ENCODE measurements at places on chromosomes 5 and 9.

- DNase-seq: no peak
Observed at GRCh38 chr5:82100303-82101077, 128.7 kb downstream of the ATG10 start.

GRCh38 chr5:157006262-157006661 lies 43.2 kb upstream of the TIMD4 start:
- no peak for DNase-seq

- no peak for DNase-seq
Observed at GRCh38 chr5:179276838-179277395, 68.3 kb downstream of the ADAMTS2 start.

GRCh38 chr5:153827397-153827796 lies 211.3 kb downstream of the FAM114A2 start:
- DNase-seq: no peak

DNA sequence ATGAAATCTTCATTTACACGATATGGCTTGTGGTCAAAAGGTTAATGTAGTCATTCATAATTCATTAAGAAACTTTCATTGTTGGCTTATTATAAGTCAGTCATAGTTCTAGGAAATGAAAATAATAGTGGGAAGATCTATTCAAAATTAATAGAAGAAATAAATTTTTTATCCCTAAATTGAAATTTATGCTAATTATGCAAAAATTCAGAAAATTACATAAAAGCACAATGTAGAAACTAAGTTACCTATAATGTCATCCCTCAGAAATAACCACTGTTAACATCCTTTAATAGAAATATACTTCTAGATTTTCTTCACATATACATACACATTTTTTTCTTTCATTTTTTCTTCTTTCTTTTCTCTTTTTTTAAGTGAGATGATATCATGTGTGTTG lies 15.9 kb upstream of the JAK2 start:
- no peak for DNase-seq

- no peak for DNase-seq
Observed at GRCh38 chr9:3415906-3416305, 109.9 kb downstream of the RFX3 start.

- no peak for DNase-seq
Observed at GRCh38 chr5:69449511-69449910, 34.6 kb downstream of the MARVELD2 start.

DNA sequence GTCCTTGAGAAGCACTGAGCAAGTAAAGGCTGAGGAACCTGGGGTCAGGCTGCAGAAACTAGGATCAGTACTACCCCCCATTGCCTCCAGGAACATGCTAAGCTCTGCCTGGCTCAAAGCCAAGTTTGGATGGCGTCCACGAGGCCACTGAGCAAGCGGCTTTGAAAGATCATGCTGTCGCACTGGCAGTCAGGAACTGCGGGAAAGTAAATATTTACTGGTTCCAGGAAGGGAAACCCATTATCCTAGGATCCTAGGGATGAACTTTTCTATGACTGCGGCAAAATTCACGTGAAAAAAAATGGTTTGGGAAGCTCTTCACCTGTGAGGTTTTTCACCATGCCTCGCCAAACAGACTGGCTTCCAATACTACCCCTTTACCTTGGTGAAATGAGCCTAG lies 75.3 kb upstream of the PJA2 start:
- DNase-seq: no peak

GRCh38 chr5:107401470-107402122 lies 269.1 kb downstream of the EFNA5 start:
- DNase-seq: no peak

DNA sequence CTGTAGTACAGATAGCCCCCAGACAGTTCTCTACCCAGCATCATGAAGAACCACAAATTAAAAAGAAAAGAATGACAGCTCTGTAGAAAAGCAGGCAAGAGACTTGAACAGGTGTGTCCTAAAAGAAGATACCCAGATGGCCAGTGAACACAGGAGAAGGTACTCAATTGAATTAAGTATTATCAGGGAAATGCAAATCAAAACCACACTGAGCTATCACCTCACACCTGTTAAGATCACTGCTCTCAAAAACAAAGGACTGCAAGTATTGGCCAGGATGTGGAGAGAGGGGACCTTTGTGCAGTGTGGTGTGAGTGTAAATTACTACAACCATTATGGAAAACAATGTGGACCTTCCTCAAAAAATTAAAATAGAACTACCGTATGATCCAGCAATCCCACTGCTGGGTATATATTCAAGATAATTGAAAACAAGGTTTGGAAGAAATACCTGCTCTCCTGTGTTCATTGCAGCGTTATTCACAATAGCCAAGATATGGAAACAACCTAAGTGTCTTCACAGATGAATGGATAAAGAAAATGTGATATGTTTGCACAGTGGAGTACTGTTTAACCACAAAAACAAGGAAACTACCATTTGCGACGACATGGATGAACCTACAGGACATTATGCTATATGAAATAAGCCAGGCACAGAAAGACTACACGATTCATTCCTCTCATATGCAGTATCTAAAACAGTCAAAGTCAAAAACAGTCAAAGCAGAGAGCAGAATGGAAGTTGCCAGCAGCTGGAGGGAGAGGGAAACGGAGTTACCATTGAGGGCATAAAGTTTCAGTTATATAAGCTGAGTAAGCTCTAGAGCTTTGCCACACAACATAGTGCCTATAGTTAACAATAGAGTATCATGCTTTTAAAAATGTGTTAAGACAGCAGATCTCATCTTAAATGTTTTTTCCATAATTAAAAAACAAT lies 102.6 kb downstream of the WNK2 start:
- no peak for DNase-seq

GRCh38 chr9:23842565-23843129 lies 16.6 kb upstream of the ELAVL2 start:
- no peak for DNase-seq

DNA sequence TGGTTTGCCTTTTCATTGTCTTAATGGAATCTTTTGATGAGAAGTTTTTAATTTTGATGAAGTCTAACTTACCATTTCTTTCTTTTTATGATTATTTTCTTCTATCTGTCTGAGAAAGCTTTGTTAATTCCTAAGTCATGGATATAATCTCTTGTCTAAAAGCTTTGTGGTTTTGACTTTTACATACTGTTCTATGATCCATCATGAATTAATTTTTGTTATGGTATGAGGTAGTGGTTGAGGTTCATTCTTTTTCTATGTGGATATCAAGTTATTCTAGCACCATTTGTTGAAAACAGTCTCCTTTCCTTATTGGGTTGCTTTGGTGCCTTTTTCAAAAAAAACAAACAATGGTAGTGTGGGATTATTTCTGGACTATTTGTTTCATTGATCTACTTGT lies 20.4 kb downstream of the FBXO10 start:
- DNase-seq: no peak

GRCh38 chr5:178404987-178405386 lies 172.4 kb upstream of the PHYKPL start:
- no peak for DNase-seq

DNA sequence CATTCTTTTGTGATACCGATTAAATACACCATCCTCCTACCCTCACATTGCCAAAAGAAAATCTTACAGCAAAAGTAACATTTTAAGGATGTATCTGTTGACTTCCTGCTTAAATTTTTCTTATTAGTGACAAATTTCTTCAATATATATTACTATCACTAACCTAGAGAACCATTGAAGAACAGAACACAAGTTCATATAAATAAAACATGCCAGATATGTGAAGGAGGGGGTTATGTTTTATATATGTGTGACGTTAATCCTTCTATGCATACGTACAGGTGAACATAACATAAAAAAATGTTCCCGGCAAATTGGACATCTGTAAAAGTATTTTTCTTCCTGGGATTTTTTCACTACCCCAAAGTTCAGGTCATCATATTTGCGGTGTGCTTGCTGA lies at the start of gene OR13F1:
Gene OR13F1 (plus strand): TSS at position 301 of the 400 bp plus-strand sequence. CDS start 0 bp downstream, at position 301.
- no peak for DNase-seq

DNA sequence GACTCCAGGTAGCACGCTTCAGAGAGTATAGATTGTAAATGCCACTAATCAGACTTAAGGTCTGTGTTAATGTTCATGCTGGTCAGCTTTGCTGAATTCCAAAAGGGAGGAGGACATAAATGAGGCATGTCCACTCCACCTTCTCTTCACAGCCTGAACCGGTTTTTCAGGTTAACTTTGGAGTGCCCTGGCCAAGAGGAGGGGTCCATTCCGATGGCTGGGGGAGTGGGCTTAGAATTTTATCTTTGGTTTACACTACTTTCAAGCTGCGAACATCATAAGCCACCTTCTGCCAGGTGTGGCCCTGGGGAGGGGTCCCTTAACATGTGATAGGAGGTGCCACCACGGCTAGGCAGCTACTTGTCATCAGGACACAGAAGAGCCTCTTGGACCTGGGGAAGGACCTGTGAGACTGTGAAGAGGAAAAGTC lies 24.2 kb downstream of the ABO start:
- DNase-seq: no peak

DNA sequence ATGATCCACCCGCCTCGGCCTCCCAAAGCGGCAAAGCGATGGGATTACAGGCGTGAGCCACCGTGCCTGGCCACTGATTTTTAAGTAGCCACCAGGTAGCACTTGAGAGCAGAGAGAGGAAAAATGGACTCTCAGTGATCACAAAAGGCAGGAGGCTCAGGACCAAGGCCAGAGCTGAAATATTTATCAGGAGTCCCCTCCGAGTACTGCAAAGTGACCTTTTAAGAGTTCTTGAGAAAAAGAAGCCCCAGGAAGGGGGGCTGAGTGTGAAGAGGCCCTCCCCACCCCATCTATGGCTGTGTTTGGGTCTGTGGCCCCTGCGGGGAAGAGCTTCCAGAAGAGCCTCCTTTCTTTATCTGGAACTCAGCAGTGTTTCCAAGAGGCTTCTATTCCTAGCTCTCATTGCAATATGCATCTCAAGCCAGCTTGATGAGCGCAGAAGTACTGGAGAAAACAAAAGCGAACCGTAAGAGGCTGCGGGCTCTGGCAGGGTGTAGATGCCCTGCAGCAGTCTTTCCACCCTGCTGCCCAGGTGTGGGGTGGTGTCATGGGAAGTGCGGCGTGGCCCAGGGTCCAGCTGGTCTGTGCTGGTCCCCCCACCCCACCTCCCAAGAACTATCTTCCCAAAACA lies 75.5 kb upstream of the CDK20 start:
- DNase-seq: no peak

GRCh38 chr5:142390334-142390733 lies 65.5 kb upstream of the SPRY4 start:
- DNase-seq: no peak

GRCh38 chr5:172564883-172565282 lies 76.2 kb upstream of the NEURL1B start:
- no peak for DNase-seq

All from left forelimb (tissue), 1 donor.